ENCODE measurements at places on chromosomes 4 and X.

GRCh38 chr4:164926301-164926700, 49.3 kb downstream of the APELA start:
- no peak for DNase-seq

GRCh38 chr4:25750874-25751273, 95.2 kb downstream of the SLC34A2 start:
- no peak for DNase-seq

- no peak for DNase-seq
Observed at GRCh38 chr4:169675825-169676224, 55.4 kb downstream of the CLCN3 start.

DNA sequence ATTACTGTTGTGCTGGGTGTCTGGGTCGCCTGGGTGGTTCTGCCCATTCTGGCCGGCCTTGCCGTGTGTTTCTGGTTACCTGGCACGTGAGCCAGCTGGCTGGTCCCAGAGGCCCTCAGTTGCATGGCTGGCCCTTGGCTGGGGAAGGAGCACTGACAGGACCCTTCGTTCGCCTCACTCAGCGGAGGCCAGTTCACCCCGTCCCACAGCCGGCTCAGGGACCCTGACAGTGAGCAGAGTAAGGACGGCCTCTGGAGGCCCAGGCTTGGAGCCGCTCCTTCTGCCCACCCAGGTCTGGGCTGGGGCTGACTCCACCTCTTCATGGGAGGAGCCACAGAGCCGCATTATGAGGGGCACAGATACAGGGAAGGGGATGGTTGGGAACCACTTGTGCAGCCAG, 20.3 kb upstream of the HGFAC start:
- no peak for DNase-seq

- peak; percentile 53 for DNase-seq
Observed at GRCh38 chr4:26319949-26320537, 771 bp upstream of the RBPJ start.

GRCh38 chr4:17584521-17585213, 7.7 kb downstream of the LAP3 start:
- no peak for DNase-seq

DNA sequence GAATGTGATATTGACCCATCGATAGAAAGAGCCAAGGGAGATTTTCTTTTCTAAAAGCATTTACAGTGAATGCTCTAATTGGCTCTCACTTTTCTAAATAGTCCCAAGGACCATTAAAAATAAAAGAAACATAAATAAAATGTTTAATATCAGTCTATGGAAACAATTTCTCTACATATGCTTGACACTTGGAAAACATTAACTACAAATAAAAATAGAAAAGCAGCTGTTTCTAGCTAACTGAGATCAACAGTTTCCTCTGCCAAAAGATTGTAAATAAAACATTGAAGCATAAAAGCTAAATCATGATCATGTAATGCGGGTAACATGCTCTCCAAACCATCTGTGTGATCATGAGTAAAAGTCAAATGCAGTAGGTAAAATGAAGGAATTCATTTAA, 49.7 kb downstream of the CORIN start:
- DNase-seq, result no peak

GRCh38 chr4:55340266-55340665, 5.8 kb upstream of the SRD5A3 start:
- no peak for DNase-seq

Measured in T-helper 1 cell (primary cell).